ENCODE measurements at places on chromosomes 13 and 19.

GRCh38 chr13:35909837-35910540 lies 221.2 kb downstream of the DCLK1 start:
- DNase-seq, result no peak

DNA sequence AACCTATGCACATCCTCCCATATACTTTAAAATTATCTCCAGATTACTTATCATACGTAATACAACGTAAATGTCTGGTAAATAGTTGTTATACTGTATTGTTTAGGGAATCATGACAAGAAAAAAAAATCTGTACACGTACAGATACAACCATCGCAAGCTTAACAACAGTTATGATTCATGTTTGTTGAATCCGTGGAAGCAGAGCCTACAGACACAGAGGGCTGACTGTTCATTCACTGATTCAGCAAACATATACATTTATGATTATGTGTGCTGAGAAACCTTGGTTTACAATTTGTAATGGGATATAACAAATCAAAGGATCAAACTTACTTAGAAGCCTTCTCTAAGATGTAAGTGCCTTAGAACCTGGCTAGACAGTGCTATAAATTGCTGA lies 1.5 kb downstream of the ZNF260 start:
- DNase-seq, result no peak

- DNase-seq, result no peak
Measured at GRCh38 chr19:3145909-3146676, 10.3 kb downstream of the GNA15 start.

GRCh38 chr19:17302391-17303166 lies 646 bp downstream of the ABHD8 start:
- DNase-seq, result no peak

DNA sequence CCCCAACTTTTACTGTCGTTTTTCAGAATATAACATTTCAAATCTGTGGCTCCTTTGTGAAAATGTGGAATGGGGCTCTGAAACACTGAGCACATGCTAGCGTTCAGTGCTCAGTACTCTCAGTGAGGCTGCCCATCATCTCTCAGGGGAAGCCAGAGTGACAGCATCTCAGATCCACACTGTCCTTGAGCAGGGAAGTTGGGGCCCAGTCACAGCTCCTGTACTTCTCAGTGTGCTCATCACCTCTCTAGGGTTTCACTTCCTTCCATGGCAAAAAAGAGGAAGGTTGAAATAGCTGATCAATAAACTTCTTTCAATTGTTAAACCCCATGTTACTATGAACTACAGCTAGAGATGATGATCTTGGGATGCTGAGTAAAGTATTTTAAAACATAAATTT lies 565.9 kb upstream of the SPRY2 start:
- no peak for DNase-seq

- DNase-seq, result no peak
Measured at GRCh38 chr19:53161123-53161522, 2.3 kb upstream of the ZNF347 start.

DNA sequence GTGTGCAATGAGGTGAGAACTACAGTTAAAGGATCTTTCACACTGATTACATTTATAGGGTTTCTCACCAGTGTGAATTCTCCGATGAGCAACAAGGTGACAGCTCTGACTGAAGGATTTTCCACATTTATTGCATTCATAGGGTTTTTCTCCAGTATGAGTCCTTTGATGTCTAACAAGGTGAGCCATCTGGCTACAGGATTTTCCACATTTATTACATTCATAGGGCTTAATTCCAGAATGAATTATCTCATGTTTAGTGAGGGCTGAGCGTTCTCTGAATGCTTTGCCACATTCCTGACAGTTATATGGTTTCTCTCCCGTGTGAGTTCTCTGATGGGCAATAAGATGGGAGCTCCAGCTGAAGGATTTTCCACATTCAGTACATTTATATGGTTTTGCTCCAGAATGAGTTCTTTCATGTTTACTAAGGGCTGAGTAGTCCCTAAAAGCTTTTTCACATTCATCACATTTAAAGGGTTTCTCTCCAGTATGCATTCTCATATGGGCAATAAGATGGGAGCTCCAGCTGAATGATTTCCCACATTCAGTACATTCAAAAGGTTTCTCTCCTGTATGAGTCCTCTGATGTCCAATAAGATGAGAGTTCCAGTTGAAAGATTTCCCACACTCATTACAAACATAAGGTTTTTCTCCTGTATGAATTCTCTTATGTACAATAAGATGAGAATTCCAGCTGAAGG lies 4.4 kb upstream of the C19orf18 start:
- DNase-seq, result no peak
